ENCODE measurements at places on chromosomes 2 and 18.

- no peak for DNase-seq
Measured at GRCh38 chr2:118112771-118113334, 24.6 kb downstream of the INSIG2 start.

DNA sequence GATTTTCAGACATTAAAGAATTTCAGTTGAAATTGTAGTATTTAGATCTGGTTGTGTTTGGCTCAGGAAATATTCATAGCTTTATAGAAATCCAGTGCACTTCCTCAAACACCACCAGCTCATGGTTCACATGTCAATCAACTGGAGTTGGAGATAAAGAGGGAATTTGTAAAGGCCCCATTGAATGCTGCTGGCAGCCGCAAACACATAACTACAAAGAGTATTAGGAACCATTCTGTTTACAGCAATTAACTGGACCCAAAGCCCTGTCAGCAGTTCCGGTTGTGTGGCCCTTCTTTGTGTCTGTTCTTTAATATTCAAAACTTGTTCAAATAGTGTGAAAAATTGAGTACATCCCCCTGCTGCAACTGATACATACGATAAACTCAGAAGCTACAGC is 107.4 kb upstream of the LRRTM4 start:
- no peak for DNase-seq

DNA sequence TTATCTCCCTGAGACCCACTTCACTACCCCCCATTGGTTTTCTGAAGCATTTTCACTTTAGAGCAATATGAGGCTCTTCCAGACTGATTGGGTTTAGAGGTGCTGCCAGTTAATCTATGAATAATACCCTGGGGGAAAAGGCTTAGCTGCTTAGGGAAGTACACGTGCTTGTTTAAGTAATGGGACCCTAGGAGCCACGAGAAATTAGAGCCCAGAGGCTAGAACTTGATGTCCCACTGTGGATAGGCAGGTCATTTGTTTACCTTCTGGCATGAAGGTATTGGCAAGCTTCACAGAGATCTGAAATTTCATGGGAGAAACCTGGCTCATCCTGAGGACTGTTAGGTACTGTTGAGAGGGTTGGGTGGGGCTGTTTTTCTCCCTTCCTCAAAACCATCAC is 59.7 kb downstream of the CLIP4 start:
- no peak for DNase-seq

DNA sequence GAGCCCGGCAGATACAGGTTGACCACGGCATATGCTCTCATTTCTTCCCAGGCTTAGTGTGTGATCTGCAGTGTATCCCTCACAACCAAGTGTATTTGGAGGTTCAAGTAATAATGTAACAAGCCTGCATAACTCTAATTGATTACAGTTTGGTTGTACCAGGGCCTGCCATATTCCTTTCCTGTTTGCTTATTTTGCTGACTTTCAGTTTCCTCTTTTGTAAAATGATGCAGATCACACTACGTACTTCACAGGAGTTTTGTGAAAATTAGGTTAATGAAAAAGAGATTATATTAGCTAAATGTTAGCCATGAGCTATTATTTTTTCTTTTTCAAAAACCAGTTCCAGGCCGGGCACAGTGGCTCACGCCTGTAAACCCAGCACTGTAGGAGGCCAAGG is 25.8 kb downstream of the SLC3A1 start:
- no peak for DNase-seq

- DNase-seq: peak; percentile 93
Measured at GRCh38 chr2:201451292-201452057, at the start of the genes STRADB and TRAK2. Gene STRADB (plus strand): TSS chr2:201451740. CDS start chr2:201454841, 3,101 bp downstream. Gene TRAK2 (minus strand): TSS chr2:201451458. CDS start chr2:201420507, 30,951 bp downstream.

DNA sequence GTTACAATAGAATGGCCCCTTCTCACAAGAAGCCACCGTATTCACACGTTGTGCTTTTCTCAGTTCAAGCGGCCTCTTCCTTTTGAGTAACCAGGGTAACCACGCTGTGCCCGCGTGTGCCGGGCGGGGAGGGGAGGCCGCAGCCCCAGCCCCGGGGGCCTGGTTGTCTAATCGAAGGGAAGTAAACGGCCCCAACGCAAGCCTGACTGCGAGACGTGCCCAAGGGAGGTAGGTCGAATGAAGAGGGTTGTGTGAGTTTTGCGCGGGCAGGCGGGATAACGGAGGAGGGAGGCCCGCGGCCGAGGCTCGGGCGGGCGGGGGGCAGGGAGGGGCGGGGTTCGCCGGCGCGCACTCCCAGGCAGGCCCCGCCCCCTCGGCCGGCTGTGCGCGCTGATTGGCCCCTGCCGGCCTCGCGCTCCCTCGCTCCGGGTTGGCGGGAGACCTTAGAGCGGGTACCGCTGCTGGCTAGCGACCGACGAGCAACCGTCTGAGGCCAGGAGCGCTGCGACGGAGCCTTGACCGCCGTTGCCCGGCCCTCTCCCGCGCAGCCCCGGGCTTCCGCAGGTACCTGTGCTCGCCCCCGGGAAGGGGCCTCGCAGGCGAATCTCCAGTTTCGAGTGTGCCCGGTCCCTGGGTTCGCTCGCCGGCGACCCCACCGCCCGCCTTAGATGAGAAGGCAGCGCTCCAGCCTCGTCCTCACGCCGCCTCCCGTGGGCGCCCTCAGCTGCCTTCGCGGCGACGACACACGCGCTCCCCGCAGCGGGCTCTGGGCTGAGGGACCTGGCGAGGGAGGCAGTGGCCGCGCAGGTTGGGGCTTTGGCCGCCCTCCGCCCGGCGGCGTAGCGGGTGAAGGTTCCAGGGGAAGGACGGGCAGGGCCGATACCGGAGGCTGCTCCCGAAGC is at the start of gene SPDYA:
Gene SPDYA, plus strand, starts transcription at position 451 of the 902 bp plus-strand sequence. CDS start 5,181 bp downstream, outside the sequence.
- peak; percentile 34 for DNase-seq

GRCh38 chr2:239295377-239296019 is 105.3 kb downstream of the HDAC4 start:
- no peak for DNase-seq

- no peak for DNase-seq
Measured at GRCh38 chr2:138202762-138203161, 238.5 kb downstream of the HNMT start.

DNA sequence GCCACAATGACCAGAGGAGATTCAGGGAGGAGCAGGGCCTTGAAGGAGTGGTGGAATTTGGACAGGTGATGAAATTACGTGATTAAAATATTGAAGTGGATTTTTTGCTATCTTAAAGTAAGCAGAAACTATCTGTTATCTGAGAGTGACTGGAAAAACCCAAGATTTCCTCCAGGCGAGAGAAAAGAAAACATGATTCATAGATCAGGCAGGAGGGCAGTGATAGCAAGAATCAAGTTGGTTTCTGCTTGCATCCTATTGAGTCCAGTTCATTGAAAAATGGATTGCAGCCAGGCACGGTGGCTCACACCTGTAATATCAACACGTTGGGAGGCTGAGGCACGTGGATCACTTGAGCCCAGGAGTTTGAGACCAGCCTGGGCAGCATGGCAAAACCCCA is 127.8 kb downstream of the NXPH2 start:
- DNase-seq: no peak

GRCh38 chr2:111663471-111664274 is 220.3 kb downstream of the ANAPC1 start:
- no peak for DNase-seq

DNA sequence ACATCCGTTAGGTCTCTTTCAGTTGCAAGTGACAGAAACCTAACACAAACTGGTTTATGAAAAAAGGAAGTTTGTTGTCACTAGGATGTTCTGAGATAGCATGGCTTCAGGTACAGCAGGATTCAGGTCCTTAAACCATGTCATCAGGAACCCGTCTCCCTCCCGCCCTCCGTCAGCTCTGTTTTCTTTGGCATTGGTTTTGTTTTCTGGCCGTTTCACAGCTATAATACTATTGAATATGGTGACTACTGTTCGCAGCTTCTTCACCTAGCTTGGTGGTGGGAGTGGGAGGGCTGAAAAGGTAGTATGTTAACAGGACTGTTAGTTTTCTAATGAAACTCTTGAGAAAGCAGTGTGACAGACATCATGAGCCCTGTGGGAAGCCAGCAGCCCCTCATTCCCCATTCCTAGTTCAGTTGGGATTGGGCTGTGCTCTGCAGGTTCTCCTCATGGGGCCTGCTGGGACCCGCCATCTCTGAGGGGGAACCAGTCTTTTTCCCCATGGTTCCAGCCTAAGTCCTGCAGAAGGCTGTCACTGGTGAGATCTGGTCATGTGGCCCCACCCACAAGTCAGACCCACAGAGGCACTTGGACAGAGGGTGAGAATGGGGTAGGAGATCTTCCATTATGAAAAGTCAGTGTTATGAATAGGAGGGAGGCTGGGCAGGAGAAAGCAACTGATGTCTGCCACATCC is 12.1 kb downstream of the PTMA start:
- no peak for DNase-seq

- DNase-seq: no peak
Measured at GRCh38 chr18:60182223-60182622, 190.4 kb downstream of the MC4R start.

DNA sequence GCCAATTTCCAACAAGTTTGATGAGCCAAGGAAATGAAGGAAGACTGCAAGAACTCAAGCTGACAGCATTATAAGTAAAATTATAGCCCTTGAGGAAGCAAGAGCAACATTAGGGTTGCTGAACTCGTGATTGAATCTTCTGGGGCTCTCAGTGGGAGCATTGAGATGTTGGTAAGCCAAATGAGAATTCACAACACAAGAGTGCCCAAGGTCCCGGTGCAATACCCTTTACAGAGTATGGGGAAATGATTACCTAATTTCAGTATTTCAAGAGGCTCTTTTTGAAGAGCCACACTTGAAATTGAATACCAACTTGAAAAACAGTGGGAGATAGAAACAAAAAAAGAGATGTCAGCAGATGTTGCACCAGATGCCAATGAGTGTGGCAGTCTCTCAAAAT is 554.5 kb downstream of the STK39 start:
- DNase-seq: no peak

DNA sequence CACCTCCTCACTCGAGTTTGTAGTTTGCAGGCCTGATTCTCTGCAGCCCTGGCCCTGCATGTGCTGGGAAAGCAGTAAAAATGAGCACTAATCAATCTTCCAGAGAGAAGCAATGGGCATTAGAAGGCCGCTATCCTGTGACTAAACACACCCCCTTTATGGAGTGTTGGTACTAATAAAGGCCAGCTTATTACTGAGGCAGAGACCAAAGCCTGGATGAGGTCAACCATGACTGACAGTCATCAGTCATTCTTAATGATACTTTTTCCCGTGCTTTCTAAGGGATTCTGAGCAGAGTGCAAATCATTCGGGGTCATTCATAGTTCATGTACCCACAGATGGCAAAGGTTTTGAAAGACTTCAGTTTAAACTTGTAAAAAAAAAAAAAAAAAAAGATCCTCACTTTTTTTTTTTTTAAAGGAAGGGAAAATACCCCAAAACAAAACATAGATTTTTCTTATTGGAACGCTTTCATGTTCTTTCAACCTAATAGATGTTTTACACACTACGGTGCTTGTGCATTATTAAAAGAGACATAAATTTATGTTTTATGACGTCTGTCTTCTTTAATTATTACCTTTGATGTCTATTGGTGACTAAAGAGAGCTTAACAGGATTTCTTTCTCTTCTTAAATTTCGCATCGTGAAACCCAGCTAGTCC is 13.2 kb downstream of the TSHZ1 start:
- DNase-seq: no peak

GRCh38 chr18:7958081-7958896 is 391.2 kb downstream of the PTPRM start:
- DNase-seq: no peak

DNA sequence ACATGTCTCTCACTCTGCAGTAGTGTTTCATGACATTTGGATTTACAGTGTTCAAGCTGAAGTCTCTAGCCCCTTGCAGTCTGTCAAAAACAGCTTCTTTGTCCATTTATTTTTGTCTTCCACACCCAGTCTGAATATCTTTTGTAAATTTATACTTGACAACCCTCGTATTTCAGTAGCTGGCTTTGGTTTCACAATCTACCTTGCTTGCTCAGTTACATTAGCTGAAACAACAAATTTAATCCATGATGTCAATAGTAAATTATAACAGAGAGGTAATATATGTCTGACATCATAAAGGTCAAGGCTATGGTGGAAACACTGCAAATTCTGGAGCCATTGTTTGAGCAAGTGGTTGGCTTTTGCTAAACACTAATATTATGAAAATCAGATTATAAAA is 328.7 kb downstream of the MTX2 start:
- DNase-seq: no peak

DNA sequence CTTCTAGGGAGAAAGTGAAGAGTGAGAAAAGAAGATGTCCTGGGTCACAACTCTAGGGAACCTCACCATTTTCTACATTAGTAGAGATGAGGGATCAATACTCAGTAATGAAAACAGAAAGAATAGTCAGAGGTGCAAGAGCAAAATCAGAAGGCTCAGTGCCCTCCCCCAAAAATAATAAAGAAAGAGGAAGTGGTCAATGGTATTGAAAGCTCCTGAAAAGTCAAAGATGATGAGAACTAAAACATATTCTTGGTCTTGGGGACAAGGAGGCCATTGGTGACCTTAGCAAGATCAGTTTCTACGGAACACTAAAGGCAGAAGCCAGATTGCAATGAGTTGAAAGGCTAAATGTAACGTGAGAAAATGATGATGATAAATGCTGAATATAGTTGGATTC is 24.5 kb upstream of the MYO1B start:
- no peak for DNase-seq

- DNase-seq: no peak
Measured at GRCh38 chr2:150264442-150264841, 223.0 kb downstream of the RND3 start.

- no peak for DNase-seq
Measured at GRCh38 chr2:128538396-128538795, 219.7 kb upstream of the HS6ST1 start.

Measured in H1 (cell line).